ENCODE measurements at places on chromosomes 11 and 22.

- no peak for DNase-seq
Observed at GRCh38 chr11:3642071-3642951, 519 bp upstream of the ART5 start.

- DNase-seq: no peak
Observed at GRCh38 chr11:35256296-35256695, 117.3 kb downstream of the CD44 start.

GRCh38 chr22:22999523-22999922 is 70.8 kb upstream of the GNAZ start:
- no peak for DNase-seq

- DNase-seq: no peak
Observed at GRCh38 chr22:32309585-32310251, 47.9 kb upstream of the RFPL3 start.

DNA sequence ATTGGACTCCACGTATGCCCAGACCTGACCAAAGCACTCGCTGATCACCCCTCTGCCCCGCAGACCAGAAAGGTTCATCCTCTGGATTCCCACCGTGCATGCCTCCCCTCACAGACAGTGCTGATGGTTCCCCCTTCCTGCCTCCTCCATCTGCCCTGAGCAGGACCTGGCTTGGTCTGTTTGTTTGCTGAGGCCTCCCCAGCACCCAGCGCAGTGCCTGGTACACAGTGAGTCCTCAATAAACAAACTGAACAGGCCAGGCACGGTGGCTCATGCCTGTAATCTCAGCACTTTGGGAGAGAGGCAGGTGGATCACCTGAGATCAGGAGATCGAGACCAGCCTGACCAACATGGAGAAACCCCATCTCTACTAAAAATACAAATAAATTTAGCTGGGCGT is 23.7 kb upstream of the RPS3 start:
- no peak for DNase-seq

- no peak for DNase-seq
Observed at GRCh38 chr11:110757066-110757465, 44.8 kb upstream of the ARHGAP20 start.

GRCh38 chr11:65487467-65488272 is 11.2 kb upstream of the MALAT1 start:
- DNase-seq: peak; percentile 98

DNA sequence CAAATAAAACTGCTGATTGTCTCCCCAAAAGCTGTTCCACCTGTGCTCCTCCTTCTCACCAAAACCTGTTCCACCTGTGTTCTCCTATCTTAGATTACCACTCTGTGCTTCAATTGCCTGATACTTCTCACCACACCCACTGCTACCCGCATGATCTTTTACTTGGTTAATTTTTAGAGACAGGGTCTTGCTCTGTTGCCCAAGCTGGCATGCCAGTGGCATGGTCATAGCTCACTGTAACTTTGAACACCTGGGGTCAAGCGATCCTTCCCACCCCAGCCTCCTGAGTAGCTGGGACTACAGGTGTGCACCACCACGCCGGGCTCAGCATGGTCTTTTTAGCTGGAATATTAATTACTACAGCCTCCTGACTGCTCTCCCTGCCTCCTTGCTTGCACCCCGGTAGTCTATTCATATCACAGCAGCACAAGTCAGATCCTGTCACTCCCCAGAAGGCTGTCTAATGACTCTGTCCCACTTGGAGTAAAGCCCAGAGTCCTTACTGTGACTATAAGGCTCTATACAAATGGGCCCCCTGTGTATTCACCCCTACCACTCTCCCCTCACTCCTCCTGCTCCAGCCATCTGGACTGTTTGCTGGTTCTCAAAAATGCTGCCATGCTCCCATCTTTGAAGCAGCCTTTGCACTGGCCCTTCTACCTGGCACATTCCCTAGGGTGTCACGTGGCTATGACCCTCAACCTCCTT is 3.5 kb downstream of the C11orf91 start:
- no peak for DNase-seq

GRCh38 chr11:27470826-27471588 is 1.6 kb downstream of the LGR4 start:
- DNase-seq: no peak

- DNase-seq: no peak
Observed at GRCh38 chr11:60910711-60911380, 3.1 kb upstream of the TMEM109 start.

- no peak for DNase-seq
Observed at GRCh38 chr11:113871336-113871735, 4.0 kb downstream of the USP28 start.

- no peak for DNase-seq
Observed at GRCh38 chr11:78350091-78350645, 67.5 kb downstream of the GAB2 start.
